ENCODE measurements at places on chromosomes 12 and 14.

- no peak for DNase-seq
These were observed 74.4 kb upstream of the CRY1 start for GRCh38 chr12:107167756-107168155.

GRCh38 chr14:83101846-83102245, 1568.2 kb upstream of the SEL1L start:
- no peak for DNase-seq

DNA sequence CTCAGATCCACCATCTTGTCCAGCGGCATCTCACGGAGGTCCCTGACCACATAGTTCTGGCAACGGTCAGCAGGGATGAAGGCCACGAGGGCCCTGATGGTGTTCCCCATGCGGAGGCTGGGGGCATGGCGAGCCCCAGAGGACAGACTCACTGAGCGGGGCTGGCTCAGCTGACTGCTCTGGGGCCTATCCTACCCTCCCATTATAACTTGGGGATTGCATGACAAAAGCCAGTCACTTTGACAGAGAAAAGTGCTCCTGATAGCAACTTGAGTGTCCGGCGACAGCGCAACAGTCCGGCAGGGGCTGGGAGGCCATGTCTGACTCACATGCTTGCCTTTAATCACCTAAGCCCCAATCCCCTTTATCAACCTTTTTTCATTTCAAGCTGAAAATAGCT, at the start of gene LRRC10:
TSS of gene LRRC10 (minus strand) at position 179 of the 400 bp plus-strand sequence. CDS start at position 110, 69 bp downstream.
- DNase-seq = no peak

GRCh38 chr14:31961896-31962295, 115.2 kb upstream of the ARHGAP5 start:
- no peak for DNase-seq

DNA sequence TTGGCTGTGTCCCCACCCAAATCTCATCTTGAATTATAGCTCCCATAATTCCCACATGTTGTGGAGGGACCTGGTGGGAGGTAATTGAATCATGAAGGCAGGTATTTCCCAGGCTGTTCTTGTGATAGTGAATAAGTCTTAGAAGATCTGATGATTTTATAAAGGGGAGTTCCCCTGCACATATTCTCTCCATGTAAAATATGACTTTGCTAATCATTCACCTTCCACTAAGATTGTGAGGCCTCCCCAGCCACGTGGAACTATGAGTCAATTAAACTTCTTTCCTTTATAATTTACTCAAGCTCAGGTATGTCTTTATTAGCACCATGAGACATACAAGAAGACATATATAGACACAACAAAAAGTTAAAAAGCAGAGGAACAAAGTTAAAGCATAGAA, 120.0 kb downstream of the CPNE8 start:
- no peak for DNase-seq

DNA sequence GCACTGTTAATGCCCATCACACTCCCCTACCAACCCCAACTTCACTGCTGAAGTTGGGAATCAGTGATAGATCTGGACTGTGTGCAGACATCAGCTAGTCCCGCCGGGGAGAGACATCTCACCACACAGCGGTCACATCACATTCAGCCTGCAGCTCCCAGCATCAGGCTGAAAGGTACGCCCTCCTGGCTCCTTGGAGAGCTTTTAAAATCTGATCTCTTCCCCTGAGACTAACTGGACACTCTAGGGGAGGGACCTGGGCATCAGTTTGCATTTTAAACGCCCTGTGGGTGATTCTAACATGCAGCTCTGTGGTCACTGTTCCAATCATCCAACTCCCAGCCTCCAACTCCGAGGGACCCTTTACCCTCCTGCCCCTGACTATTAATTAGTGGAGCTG, 58.4 kb downstream of the CCDC85C start:
- DNase-seq = no peak

GRCh38 chr14:102075155-102075554, 11.7 kb downstream of the HSP90AA1 start:
- DNase-seq = no peak

DNA sequence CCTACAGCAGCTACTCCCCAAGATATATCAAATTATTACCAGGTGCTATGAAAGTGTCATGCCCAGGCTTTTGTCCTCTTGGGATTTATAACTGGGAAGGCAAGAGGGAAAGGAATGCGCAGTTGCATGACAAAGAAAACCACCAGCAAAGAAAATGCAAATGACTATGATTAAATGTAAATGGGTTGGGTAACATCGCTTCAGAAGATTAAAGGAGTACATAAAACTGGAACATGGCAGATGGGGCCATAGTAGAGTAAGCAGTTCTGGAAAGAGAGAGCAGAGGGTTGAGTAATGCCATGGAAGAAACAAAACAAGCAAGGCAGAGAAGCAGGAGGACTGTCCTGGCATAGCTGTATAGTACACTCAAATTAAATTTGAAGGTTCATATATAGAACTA, 493.1 kb downstream of the NOVA1 start:
- DNase-seq = no peak

GRCh38 chr12:55932551-55932910, 1.6 kb downstream of the DGKA start:
- DNase-seq = no peak

GRCh38 chr12:45425426-45425825, 209.5 kb downstream of the ANO6 start:
- DNase-seq = no peak

DNA sequence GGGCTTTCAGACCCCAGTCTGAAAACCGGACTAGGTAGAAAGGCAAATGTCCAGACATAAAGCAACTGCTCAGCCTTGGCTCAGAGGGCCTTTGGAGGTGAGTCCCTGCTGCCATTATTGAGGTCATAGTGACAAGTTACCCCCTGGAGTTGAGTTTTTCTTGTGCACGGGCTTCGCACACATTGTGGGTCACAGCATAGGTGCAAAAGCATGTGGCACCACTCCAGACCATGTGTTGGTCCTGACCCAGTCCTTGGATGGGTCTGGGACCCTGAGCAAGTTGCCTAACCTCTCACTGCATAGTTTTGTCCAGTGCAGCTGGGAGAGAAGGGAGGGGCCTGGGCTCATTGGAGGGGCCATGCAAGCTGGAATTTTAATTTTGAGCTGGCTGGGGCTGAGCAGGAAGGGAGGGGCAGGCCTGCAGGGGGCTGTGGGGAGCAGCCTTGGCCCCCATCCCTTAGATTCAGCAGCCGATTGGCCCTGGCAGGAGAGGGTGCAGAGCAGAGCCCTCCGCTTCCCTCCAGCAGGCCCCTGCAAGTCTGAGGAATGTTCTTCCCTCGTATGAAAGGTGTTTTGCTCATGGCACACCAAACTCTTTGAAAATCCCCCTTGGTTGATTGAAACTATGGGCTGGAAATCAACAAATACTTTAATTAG, 4.2 kb upstream of the KRT5 start:
- no peak for DNase-seq

- DNase-seq = no peak
These were observed 34.7 kb downstream of the KCNA5 start for GRCh38 chr12:5078423-5078822.

- no peak for DNase-seq
These were observed 25.4 kb upstream of the CPM start for GRCh38 chr12:68958322-68958721.

DNA sequence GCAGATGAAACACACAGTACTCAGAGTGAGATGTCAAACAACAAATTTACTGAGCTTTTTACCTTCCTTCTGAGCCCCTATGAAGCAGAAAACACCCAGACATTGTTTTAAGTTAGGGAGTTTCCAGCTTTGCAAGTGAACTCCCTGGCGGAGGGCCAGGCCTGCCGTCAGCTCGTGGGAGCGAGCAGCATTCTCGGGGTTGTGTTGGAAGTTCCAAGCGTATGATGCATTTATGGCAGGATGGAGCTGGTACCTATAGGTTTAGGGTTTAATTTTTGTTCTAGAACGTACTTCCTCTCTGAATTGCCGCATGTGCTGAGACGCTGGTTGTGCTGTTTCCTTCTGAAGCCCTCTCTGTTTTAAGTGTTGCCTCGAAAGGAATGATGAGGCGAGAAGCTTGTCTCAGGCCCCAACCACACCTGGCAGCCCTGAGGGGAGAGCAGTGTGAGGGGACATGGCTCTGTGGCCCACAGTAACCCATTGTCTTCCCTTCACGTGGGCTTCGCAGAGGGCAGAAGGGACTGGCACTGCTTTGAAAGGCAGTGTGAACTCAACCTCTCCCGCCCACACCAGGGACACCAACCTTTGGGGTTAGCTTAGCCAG, 76.6 kb downstream of the SSPN start:
- no peak for DNase-seq

- DNase-seq = no peak
These were observed 47.9 kb downstream of the WDR20 start for GRCh38 chr14:102187568-102188001.

- no peak for DNase-seq
These were observed 864.6 kb upstream of the SEL1L start for GRCh38 chr14:82398256-82398655.

DNA sequence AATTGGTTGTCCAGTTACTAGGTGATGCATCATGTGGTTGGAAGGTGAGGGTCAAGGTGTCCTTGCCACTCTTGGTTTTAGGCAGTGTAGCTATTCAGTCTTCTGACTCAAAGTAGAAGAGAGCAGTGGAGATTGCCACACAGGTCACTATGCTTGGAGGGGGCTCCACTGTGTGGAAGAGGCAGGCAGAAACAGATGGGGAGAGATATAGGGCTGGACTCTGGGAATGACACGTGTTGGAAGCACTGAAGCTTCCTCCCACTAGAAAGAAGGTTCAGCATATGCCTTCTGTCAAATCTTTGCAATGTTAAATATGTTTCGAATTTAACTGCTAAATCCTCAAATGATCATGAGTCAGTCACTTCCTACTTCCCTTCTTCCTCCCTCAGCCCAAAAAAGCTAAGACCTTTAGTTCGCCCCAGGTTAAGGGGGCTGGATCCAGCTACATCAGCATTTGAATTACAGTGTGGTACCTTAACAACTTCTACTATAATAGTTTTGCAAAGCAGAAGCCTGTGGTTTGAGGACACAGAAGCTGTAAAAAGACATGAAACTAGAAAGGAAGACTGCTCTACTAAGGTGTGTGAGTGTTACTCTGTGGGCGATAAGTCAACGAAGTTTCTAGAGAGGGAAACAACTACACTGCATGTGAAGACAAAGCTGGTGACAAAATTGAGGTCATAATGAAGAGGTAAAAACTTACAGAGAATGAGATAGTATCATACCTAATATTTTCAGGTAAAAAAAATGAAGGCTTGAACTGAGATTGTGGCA, 228.0 kb downstream of the NELL2 start:
- no peak for DNase-seq

GRCh38 chr14:71586131-71586897, 345.9 kb upstream of the RGS6 start:
- no peak for DNase-seq

DNA sequence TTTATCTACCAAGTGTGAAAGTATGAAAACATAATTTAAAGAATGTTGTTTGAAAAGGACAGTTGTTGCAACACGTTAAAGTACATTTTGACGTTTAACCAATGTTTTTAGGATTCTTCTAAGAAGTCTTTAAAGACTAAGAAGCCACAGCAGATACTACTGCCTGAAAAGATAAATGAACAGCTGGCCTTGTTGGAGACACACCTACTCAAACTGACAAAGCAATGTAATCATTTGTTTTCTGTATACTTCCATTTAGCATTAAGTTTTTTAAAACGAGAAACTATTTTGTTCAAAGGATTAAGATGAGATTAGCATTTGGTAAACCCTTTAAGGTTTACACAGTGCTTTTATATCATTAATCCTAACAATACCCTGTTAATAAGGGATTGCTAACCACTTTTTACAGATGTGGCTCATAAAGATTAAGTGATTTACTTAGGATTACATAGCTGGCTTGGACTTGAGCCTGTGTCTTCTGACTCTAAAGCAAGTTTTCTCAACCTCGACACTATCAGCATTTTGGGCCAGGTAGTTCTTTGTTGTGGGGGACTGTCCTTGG, 134.4 kb downstream of the CFAP54 start:
- no peak for DNase-seq

DNA sequence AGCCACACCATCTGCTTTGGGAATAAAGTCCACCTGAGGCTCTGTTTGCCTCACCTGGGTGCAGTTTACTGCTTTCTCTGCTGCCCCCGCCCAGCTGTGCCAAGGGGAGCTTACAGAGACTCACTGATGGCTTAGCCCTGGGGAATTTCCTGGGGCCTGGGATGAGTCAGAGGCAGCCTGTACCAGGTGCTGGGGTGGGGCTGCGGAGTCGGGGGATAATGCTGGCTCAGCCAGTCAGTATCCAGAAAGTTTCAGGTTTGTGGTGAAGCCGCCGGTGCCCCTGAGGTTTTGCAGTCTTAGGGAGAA, 22.3 kb downstream of the PLEKHG3 start:
- peak; percentile 41 for DNase-seq

GRCh38 chr14:103499709-103500108, 22.9 kb downstream of the CKB start:
- DNase-seq = no peak

GRCh38 chr12:51839310-51839947, 9.1 kb downstream of the FIGNL2 start:
- DNase-seq = no peak
